CD8-positive, alpha-beta memory T cell (primary cell): ENCODE measurements at places on chromosomes 1 and 21. TPM values are rescaled to one million over a fixed set of nuclear protein-coding genes. Genes with fewer than 3 reads are reported as not detected.

The MAEL gene
- not detected for total RNA-seq

The LCE2A gene
- not detected for total RNA-seq

The PYGO2 gene
- total RNA-seq: 34.2 TPM

The TTC34 gene
- 1.1 TPM for total RNA-seq

DNA sequence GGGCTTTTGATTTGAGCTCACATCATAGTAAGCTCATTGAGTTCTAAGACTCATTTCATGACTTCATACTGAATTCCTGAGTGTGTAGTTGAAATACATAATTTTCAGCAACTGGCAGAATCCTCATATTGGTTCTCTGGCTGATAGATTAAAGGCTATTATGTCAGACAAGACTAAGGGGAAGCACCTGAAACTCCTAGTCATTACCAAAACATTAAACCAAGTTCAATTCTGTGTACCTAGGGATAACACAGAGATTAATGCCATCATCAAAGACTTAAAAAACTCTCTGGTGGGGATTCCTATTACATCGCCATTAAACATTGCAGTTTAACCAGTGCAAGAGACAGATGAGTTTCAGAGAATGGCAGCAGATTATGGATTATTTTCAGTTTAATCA, 339.1 kb downstream of the PTPRC start:
- DNase-seq: no peak

DNA sequence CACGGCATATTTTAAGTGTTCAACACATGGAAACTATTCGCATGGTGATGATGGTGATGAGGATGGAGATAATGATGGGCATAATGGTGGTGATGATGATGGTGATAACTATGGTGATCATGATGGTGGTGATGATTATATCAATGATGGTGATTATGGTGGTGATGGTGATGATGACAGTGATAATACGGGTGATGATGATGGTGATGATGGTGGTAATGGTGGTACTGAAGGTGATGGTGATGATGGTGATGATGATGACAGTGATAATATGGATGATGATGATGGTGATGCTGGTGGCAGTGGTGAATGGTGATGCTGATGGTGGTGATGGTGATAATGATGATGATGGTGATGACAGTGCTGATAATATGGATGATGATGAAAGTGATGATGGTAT, 341.8 kb upstream of the VAMP3 start:
- no peak for DNase-seq

DNA sequence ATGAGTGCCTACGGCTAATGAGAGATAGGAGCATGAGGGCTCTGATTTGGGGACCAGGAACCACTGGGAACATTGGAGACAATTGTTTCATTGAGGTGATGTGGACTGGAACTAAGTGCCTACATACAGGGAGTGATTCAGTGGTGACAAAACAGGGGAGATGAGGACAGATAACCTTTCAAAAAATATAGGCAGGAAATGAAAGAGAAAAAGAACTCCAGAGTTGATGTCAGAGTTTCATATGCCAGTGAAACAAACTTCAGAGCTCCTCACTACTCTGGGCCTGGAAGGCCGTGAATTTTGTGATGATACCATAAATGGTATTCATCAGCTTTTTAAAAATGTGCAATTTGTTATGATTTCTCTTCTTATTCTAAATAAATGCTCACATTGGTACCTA, 39.3 kb downstream of the FASLG start:
- no peak for DNase-seq

DNA sequence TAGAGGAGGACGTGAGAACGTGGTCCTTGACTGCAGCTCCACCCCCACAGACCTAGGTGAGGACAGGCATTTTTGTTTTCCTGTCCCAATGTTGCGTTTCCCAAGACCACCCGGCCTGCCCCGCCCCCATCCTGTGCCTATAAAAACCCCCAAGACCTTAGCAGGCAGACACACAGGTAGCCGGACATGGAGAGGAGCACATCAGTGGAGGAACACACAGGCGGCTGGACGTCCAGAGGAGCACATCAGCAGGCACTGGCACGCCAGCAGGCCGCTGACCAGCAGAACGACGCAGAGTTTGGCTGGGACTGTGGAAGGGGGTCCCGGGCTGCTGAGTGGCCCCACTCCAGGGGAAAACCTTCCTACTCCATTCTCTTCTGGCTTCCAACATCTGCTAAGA, 12.7 kb upstream of the HMGCL start:
- no peak for DNase-seq

GRCh38 chr1:161388639-161389038, 21.0 kb upstream of the CFAP126 start:
- DNase-seq: no peak

- no peak for DNase-seq
These were observed 1.2 kb upstream of the RNF11 start for GRCh38 chr1:51234721-51235425.

DNA sequence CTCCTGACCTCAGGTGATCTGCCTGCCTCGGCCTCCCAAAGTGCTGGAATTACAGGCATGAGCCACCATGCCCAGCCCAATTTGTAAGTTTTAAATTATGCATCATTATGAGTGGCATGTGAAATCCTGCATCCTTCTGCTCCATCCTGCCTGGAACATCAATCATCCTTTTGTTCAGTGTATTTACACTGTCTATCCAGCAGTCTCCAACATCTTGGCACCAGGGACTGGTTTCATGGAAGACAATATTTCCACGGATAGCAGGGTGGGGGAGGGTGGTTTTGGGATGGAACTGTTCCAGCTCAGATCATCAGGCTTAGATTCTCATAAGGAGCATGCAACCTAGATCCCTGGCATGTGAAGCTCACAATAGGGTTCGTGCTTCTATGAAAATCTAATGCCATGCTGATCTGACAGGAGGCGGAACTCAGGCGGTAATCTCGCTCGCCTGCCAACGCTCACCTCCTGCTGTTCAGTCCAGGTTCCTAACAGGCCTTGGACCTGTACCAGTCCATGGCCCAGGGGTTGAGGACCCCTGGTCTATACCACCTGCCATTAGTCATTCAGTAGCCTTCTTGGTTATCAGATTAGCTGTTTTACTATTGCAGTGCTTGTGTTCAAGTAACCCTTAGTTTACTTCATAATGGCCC, 22.2 kb upstream of the TCEA3 start:
- DNase-seq: no peak

GRCh38 chr1:228988664-228989063, 253.4 kb downstream of the RHOU start:
- DNase-seq: no peak
